Amniotic stem cell (primary cell): ENCODE measurements at places on chromosomes 12 and 14.

GRCh38 chr14:46574978-46575375 is 76.6 kb downstream of the RPL10L start:
- no peak for DNase-seq

- DNase-seq, result no peak
Observed at GRCh38 chr14:81170829-81171195, 49.9 kb downstream of the GTF2A1 start.

GRCh38 chr12:18696971-18697602 is 40.7 kb downstream of the PLCZ1 start:
- no peak for DNase-seq

DNA sequence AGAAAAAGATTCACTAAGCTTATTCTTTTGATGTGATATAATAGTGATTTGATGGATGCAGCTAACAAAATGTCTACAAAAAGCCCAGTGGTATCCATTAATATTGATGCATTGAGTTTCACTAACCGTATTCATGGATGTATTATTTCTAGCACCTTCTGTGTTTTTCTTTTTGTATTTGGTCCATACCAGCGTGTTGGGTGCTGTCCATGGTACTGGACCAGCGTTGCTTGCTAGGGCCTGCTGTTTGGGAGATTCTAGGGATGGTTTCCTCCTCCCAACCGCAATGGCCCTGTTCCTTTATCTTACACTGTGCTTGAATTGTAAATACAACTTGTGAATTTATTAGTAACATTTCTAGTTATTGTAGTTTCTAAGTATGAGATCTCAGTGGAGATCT is 31.7 kb downstream of the ANO4 start:
- peak; percentile 29 for DNase-seq

DNA sequence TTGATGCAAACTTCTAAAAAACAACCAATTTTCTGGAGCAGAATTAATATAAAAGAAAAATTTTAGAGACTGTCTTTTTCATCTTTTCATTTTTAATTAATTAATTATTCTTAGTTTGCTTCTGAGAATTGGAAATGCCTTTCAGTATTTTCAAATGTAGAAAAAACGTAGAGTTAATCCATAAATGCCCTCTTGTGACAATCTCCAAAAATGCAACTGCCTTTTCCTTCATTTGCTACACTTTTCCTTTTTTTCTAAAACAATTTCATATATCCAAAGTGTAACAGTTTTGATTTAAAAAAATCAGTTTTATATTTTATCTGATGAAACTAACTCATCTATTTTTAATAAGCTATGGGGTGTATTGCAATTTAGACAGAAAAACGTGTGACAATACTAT is 409.3 kb downstream of the PRKD1 start:
- no peak for DNase-seq

GRCh38 chr14:57375156-57375555 is 15.2 kb upstream of the NAA30 start:
- no peak for DNase-seq

GRCh38 chr14:62189698-62190097 is 427.5 kb downstream of the SNAPC1 start:
- peak; percentile 14 for DNase-seq

DNA sequence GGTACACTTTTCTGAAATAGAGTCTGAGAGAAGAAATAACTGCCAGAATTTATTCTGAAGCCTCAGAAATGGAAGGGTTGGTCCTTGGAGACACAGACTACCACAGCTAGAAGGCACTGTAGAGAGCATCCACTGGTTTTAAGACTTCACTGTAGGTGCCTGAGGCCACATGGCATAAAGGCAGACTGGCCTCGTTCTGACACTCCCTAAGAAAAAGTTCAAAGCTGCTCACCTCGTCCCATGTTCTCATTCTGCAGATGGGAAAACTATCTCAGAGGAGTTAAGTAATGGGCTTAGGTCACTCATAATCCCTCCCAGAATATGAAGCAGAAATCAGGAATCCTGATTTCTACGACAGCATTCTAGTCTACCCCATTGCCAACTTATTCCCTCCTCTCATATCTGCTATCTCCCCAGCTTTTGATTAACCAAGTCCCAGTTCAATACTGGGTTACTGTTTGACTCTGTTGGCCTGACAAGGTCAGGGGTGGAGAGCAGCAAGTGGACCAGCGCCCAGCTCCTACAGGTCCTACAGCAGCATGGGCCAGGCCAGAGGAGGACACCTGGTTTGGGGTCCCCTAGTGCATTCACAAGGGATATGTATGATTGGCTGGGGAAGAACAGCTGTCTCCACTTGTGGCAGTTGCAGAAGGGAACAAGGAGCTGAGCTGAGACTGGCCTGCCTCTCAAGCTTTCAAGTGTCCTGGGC is 3.7 kb downstream of the ITGA5 start:
- DNase-seq, result no peak

- no peak for DNase-seq
Observed at GRCh38 chr12:9149372-9149771, 33.7 kb upstream of the A2M start.

GRCh38 chr12:70535896-70536374 is 101.3 kb downstream of the PTPRB start:
- no peak for DNase-seq

GRCh38 chr14:55927028-55927427 is 191.2 kb upstream of the PELI2 start:
- DNase-seq, result no peak

DNA sequence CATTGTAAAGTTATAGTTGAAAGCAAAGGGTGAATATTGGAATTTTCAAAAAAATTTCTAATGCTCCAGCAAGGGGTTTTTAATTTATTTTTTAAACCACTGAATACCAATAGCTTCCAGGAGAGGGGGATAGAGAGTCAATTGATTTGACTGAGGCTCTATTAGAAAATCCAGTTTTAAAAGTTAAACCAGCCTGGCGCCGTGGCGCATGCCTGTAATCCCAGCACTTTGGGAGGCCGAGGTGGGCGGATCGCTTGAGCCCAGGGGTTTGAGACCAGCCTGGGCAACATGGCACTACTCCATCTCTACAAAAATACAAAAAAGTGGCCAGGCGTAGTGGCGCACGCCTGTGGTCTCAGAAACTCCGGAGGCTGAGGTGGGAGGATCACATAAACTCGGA is 150.1 kb downstream of the SLC38A4 start:
- no peak for DNase-seq

- no peak for DNase-seq
Observed at GRCh38 chr14:103925316-103925715, 2.9 kb upstream of the TDRD9 start.

DNA sequence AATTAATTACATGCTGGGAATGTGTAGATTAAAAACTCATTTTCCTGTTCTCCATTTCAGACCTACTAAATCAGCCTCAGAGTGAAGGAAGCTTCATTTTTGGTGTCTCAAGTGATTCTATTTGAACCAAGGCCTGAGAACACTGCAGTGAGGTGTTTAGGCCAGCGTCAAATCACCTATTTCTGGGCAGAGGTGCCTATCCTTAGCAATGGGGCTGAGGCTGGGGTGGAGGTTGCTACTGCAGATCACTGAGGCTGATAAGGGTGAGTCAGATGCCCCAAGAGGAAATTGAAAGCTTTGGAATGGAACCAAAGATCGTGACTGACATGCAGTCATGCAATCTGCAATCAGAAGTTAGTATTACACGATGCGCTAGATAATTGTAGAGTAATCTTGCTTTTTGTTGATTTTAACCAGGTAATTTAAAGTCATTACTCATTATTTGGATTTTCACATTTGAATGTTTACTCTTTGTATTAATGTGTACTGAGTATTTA is 4.4 kb downstream of the TXNRD1 start:
- peak; percentile 78 for DNase-seq

GRCh38 chr14:74160763-74161162 is 76.0 kb downstream of the LIN52 start:
- no peak for DNase-seq

GRCh38 chr12:121711361-121712189 is 977 bp upstream of the TMEM120B start:
- no peak for DNase-seq

GRCh38 chr14:35046751-35047536 is 872 bp downstream of the FAM177A1 start:
- no peak for DNase-seq

GRCh38 chr12:32148372-32148771 is 41.7 kb downstream of the BICD1 start:
- no peak for DNase-seq

GRCh38 chr12:51812871-51813270 is 35.6 kb downstream of the FIGNL2 start:
- DNase-seq, result no peak

DNA sequence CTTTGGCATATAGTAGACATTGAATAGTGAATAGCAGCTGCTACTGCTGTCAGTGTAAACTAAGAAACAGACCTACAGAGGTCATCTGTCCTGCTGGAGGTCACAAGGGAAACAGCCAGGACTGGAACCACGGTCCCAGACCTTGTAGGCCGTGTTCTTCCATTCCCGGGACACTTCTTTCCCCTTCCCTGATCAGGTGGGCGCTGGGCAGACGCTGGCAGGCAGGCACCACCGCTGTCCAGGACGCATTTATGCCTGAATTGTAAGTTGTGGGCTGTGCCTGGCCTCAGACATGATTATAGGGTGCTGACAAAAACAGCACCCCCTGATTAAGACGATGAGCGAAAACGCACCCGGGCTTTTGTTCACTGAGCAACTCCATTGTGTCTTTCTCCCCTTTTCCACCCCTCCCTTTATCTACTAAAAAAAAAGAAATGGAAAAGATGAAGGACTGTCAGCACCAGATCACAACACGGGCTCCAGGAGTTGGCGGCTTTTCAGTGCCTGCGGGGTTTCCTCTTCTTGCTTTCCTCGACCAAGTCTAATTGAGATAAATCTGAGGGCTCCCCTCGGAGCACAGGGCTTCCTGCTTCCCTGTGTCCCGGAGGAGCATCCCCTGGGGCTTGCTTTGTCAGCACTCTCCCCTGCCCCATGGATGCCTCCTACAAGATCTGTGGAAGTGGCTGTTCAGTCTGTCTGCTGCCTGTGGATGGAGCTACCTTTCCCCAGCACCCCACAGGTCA is 80.6 kb downstream of the TSPAN9 start:
- no peak for DNase-seq

- DNase-seq, result no peak
Observed at GRCh38 chr12:52126050-52126604, 46.6 kb downstream of the SMIM41 start.

- DNase-seq, result no peak
Observed at GRCh38 chr12:49388682-49389386, 21.6 kb downstream of the SPATS2 start.

DNA sequence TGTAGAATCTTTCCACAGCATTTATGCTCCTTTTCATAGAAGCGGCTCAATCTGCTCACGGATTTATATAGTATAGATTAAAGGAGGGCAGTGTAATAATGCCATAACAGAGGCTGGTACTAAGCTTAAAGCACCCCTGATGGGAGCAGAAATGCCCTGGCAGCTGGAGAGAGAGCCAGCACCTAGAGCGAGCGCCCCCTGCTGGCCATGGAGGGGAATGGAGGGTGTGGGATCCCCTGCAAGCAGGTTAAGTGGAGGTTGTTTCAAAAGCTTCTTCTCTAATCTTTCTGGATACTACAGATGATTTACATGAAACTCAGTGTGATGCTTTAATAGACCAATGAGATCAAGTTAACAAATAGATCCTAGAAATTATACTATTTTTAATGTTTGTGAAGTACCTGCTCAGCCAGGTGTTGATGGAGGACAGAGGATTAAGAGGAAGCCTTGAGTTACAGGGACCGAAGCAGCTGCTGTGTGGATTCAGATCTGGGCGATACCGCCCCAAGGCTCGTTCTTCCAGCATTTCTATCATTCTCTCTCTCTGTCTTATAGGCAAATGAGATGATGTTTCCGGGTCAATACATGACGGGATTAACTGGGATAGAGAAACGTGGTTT is 1519.3 kb upstream of the TMEM132C start:
- DNase-seq, result no peak

GRCh38 chr12:62163368-62163767 is 96.8 kb upstream of the USP15 start:
- DNase-seq, result no peak

DNA sequence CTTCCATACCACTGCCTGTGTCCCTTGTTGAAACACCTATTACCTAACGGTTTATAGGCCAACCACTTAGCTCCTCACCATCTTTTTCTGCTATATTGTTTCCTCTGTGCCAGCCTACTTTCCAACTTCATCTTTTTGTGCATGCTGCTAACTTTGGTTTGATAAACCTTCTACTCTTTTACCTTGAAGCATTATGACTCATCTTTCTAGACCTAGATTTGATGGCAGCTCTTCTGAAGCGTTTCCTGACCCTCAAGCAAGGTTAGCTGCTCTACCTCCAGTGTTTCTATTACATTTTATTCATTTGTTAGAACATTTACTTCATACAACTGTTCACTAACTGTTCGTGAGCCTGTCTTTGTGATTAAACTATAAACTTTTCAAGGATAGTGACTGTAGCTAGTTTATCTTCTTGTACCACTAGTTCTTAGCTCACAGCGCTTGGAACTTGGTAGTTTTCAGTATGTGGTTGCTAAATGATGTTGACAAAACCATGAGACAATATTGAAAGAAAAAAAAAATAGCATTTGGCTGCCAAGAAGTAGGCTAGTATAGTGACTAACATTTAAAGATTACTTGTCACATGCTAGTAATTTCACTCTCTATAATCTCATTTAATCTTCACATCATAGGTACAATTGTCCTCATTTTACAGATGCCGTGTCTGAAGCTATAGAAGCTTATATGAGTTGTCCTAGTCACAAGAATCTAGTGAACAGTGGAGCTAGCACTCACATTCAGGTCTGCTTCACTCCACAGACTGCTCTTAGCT is 79.5 kb downstream of the APAF1 start:
- DNase-seq, result no peak
